ENCODE measurements at places on chromosomes 11 and 22. TPM values are rescaled to one million over a fixed set of nuclear protein-coding genes. Genes with fewer than 3 reads are reported as not detected.

WT1 gene
- 4.8 TPM for total RNA-seq

OR5T2 gene
- not detected for total RNA-seq

CRYBB3 gene
- total RNA-seq: not detected

OR8A1 gene
- total RNA-seq: not detected

OR51B4 gene
- total RNA-seq: not detected

DNAJB7 gene
- total RNA-seq: not detected

GLYATL2 gene
- total RNA-seq: not detected

FAM227A gene
- total RNA-seq: 1.0 TPM

APOA5 gene
- not detected for total RNA-seq

CNIH2 gene
- total RNA-seq: 2.6 TPM

LDHAL6A gene
- not detected for total RNA-seq

SPTBN2 gene
- total RNA-seq: 15.1 TPM

C22orf23 gene
- 0.28 TPM for total RNA-seq

KRTAP5-10 gene
- not detected for total RNA-seq

CRYBB1 gene
- total RNA-seq: not detected

PATE2 gene
- total RNA-seq: not detected

RNF169 gene
- 6.7 TPM for total RNA-seq

MAP6 gene
- total RNA-seq: 1.1 TPM
